CD4-positive, alpha-beta T cell treated with Interferon gamma for 1 hour (primary cell): ENCODE measurements at places on chromosomes 7 and 10.

DNA sequence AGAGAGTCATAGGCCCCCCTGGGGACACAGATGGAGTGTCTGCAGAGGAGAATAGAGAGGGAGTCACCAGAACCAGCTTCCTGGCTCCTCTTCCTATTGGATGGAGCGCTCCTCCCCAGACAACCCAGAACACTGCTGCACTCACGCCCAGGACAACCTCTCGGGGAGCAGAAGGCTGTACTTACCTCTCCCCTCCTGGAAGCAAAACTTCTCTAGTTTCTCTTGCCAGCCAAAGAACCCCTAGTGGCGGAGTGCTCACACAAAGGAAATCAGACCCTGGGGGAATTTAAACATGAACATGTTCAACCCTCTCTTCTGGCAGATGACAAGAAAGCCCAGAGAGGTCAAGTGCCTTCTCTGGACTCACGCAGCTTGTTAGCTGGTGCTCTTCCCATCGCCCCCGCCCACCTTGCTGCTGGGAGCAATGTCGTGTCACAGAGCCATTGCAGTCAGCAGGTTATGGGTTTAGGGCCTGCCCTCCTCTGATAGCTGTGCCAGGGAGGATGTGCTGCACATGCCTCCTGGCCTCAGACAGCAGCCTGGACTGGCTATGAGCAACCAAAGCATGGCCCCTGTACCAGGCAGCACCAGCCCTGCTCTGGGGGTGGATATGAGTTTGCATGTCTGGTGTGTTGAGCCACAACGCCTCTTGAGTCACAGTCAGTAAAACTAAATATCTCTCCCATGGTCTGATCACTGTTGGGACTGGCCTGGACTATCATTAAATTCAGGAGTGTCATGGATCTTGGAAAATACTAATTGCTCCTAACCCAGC, 84.4 kb downstream of the SLIT1 start:
- no peak for DNase-seq

- no peak for DNase-seq
These were observed 20.7 kb downstream of the LRRC4 start for GRCh38 chr7:128010391-128011127.

DNA sequence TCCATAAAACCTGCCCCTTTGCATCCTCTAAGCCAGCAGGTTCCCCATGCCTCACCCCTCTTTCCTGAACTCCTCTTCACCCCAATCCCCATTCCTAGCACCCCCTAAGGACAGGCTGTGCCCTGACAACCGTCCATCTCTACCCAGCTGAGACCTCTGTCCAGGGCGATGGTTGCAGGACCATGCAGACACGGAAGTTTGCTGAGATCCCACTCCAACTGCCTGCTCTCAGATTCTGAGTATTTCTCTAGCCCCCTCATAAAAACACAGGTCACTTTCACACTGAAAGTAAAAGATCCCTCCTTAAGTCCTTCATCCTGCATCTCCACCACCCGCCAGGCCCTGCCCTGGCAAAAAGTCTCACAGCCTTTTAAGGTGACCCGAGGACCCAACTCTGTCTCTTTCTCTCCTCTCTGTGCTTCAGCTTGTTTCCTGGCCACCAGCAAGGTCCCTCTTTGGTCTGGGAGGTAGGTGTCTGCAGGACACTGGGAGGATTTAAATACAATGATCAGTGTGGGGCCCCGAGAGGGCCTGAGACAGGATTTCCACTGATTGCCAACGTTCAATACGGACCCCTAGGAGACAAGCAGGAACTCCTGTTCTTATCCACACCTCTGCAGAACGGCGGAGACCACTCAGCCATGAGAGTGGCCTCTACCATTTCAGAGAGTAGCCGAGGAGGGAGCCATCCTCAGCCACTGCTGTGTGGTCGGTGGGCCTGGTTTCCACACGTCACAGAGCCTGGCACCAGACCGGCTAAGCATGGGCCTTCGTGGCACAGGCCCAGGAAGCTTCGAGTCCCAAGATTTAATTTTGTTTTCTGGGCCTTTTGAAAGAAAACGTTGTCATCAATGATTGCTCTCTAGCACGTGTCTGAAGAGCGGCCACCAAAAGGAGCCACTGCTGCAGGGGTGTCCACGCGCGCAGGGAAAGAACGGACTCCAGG, 27.9 kb downstream of the CALML3 start:
- DNase-seq, result no peak

DNA sequence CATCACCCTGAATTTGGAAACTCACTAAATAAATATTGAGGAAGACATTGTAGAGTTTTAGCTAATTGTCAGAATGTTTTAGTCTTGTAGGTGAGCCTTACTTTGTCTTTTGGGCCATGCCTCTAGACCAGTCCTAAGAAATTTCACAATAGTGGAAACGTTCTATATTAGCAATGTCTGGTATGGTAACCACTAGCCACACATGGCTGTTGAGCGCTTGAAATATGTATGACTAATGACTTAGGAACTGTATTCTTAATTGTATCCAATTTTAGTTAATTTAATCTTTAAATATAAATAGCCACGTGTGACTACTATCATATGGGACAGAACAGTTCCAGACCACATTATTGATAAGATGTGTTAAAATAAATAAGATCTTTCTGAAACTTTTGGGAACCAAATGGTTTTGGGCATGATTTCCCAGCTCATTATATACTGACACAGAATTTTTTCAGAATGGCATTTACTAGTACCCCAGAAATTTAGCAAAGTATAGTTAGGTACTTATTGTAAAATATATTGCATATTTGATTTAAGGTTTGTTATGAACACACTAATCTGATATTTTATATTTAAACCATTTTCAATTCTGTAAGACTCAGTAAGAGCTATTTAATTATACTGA, 95.0 kb downstream of the VPS50 start:
- DNase-seq, result no peak

- no peak for DNase-seq
These were observed 154.0 kb downstream of the RAMP3 start for GRCh38 chr7:45311597-45311996.

DNA sequence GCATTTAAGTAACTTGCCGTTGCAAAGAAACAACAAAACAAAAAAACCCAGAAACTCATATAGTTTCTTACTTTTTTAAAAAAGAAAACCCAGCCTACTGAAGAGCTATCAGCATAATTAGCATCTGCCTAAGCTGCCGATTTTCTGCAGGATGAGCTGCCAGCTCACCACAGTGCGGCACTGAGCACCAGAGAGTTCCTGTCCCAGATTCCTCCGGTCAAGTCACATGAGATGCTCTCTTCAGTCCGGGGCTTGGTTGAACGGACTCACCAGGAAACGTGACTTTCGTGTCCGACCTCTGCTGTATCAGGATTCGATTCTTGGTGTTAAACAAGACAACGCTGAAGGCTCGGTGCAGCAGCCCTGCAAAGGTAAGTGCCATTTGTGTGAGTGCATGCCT, 3.2 kb downstream of the IDI2 start:
- no peak for DNase-seq
